ENCODE measurements at places on chromosomes 1 and 21.

- DNase-seq = no peak
Observed at GRCh38 chr1:206556750-206557635, 49.7 kb downstream of the RASSF5 start.

DNA sequence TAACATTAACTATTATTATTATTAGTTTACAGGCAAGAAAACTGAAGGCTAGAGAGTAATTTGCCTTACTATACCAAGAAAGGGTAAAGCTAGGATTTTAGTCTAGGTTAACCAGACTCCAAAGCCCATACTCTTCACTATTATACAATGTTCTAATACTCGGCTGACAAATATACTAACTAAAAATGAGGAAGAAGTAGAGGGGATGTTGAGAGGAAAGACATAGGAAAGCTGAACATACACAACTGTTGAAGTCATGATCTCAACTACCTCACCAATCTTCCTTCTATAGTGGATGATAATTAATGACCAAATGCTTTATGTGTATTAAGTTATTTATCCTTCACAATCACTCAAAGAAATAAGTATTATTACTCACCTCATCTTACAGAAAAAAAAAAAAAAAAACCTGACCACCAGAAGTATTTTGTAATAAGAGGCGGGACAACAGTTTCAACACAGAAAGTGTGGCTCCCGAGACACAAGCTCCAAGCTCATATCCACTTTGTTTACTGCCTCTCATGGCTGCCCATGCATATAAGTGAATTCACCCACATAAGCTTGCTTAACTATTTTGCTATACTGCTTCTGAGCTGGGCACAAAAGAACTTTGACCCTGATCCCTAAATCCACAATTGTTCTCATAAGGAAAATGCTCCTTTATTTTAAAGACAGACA, 78.0 kb downstream of the USP1 start:
- no peak for DNase-seq

DNA sequence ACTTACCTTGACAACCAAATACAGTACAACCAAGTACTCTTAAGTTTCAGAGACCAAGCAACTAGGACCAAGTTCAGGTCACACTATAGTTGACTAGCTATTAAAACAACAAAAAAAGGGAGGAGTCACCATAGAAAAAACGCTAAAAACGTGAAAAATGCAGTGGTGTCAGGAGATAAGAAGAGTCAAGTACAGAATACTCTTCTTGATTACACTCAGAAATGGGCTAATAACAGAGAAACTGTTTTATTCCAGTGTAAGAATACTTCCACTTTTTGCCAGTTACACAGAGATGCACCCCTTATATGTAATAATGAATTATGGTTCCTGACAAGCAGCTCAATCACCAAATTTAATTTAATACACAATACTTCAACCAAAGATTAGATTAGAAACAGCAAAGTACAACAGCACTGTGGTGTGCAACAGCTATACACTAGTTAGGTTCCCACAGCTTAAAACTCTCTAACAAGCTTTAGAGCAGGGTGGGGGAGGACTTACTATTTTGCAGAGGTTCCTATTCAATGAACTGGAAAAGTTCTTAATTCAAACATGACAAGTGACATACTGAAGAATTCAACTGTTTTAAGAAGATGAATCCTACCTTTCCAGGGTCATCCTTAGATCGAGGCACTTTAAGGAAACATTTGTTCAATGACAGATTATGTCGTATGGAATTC, 70.4 kb downstream of the FOXJ3 start:
- DNase-seq = no peak

DNA sequence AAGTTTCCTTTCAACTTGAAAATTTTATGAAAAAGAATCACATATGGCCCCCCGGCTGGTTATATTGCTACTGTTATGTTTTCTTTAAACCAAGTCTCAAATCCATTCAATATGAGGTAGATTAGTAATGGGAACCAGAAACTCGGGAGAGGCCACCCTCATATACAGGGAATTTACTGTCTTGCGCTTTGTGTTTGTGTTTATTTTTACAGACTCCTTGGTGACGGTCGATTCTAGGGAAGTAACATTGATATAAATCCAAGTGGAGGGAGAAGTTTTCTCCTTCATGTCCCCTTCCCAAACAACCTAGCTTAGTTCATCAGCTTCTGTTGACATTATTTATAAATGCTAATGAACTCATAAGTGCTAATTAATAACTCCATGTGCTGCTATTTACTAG, 163.5 kb upstream of the LMO4 start:
- DNase-seq = no peak

DNA sequence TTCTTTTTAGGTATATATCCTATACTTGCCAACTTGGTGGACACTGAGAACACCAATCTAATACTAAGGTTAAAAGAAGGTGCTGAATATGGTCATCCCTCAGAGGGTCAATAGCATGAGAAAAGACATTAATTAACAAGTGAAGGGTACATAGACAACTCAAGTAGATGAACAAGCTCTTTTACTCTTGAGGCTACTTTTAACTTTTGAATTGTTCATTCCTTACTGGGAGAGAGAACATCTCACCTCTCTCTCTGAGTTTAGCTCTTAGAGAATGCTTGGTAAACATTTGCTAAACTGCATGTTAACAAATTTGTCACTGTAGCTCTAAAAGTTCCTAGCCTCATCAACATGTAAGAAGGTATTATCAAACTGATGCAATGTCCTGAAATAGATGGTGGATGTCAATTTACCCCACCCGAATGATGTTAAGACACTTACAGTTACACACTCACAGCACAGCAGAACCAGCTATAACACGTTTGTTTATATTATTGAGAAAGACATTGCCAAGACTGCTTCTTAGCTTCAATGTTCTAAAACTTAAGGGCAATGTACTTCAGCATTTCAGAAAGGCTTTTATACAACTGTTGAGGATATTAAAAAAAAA, 35.9 kb downstream of the HEATR1 start:
- DNase-seq = no peak

- DNase-seq = no peak
Observed at GRCh38 chr1:158992787-158993312, 16.9 kb upstream of the IFI16 start.

DNA sequence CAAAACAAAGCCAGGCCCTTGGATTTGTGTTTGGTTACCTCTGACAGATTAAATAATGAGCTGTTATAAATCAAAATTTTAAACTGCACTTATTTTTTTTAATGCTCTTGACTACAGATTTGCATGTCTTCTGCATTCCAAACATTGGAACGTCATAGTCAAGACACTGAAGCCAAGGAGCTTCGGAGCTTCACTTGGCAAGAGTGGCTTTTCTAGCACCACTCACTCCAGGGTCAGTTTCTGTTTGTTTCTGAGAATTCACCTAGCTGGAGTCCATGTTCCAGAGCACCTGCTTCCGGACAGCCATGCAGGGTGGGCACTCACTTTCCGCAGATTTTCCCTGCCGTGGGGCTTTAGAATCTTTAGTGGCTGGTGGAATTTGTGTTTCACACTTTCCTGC, 202.9 kb downstream of the ZP4 start:
- no peak for DNase-seq

DNA sequence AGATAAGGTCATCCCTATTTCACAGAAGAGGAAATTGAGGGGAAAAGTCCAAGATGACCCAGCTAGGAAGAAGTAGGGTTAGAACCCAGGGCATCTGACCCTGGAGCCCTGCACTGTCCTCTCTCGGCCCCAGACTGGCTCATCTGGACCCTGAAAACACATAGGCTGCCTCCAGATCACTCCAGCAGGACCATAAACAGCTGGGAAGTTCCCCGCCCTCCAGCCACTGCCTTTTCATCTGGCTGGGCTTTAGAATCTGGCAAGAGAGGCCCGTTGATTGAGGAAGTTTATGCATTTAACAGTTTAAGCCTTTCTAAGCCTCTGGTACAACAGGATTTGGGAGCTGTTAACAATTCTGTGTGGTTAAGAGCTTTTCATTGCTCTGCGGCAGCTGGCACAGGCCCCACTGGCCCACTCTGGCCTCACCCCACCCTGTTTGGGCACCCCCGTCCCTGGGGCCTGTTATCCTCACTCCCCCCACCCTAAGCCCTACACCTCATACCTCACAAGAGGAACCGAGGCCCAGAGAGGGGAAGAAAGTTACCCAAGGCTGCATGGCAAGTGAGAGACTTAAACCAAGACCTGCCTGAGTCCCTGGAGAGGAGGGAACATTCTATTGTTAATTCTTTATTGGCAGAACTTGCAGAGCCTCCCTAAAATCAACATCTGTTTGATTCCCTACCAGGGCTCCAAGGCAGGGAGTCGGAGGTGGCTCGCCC, 84.2 kb downstream of the EPHB2 start:
- DNase-seq = no peak

DNA sequence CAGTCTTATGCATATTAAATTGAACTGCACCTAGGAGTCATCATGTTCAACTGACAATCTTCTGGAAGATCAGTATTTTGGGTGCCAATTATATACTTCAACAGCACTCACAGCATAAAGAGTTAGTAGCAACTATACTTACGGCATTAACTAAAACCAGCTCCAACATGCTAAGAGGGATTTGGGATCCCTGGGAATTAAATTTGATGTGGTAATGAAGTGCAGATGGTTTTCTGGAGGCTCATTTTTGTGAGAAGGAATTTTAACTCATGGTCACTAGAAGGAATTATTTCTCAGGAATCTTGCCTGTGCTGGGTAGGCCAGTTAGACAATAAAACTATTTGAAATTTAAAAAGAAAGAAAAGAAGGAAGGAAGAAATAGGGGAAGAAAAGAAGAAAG, 18.3 kb downstream of the IFI44 start:
- no peak for DNase-seq

DNA sequence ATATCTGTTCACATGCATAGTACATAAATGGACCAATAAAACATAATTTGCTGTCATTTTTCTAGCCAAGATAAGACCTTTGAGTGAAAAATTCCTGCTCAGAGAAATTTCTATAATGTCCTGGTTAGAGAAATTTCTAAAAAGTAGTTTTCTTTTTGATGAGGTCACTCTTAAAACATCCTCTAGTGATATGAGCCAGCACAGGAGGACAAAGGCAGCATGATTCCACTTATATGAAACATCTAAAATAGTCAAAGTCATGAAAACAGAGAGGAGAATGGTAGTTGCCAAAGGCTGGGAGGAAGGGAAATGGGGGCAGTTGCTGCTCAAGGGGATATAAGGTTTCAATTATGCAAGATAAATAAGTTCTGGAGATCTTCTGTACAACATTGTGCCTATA, 239.4 kb downstream of the BACH1 start:
- no peak for DNase-seq

- DNase-seq = no peak
Observed at GRCh38 chr1:183636334-183636682, 725 bp upstream of the ARPC5 start.

- no peak for DNase-seq
Observed at GRCh38 chr1:226605318-226605950, 56.9 kb downstream of the STUM start.

DNA sequence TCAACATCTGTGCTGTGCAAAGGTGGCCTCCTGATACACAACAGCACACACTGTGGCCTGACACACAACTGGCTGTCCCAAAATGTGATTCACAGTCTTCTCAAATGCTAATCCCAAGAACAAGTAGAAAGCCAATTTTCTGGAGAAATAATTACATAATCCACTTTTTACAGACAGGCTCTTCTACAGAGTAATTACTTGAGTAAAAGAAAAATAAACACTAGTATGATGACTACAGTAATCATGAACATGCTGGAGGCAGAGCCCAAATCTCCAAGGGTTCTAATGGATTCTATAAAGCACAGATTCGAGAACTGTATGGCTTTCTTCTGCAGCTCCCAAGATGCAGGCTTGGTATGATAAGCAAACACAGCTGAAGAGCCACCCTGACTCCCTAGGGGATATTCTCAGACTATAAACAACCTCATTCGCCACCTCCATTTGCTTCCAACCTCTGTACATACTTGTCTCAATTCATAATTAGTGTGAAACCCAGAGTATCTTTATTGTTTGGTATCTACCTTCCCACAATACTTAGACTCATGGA, 81.9 kb downstream of the SIPA1L2 start:
- DNase-seq = no peak

DNA sequence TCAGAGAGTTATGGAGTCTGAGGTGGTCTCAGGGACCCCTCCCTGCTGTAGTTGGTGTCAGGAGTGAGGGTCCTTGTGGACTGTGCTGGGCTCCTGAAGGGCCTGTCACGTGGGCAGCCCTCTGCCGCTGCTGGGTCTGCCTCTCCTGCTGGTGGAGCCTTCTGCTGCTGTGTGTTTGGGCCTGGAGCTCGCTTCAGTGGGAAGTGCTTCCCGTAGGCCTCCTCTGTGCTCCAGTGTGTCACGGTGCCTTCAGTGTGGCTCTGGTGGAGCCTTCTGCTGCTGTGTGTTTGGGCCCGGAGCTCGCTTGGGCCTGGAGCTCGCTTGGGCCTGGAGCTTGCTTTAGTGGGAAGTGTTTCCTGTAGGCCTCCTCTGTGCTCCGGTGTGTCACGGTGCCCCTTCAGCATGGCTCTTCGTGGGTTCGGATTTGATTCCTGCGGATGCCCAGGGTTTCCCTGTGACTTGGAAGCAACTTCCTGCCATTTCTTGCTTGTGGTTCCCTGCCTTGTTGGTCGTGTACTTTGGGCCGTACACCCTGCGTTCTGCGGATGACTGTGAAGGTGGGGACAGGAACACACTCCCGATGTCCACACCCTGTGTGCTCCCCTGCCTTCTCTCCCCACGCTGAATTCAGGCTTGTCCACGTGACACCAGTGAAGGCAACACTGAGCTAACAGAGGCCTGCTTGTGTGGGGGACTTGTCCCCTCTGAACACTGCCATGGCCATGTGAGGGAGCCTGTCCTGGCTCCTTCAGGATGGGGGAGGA, 19.5 kb downstream of the C1orf174 start:
- no peak for DNase-seq

DNA sequence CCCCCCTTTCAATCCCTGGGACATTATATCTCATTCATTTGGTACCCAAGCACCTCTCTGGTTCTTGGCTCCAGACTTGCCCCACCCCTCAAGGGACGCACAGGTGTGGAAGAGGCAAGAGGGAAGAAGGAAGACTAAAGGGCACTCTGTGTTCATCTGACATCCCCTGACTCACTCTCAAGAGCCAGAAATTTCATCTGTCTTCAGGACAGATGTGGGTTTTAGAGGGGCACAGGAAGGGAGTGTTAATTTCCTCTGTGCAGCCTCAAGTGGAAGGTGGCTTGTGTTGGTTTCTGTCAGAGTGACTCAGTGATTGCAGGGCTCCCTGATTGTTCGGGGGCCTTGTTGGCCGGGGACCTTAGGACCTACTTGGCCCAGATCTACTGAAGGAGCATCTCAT, 2.4 kb downstream of the C2CD4D start:
- no peak for DNase-seq

Measured in SW 1271 (cell line).